ENCODE measurements at places on chromosomes 7 and 10.

DNA sequence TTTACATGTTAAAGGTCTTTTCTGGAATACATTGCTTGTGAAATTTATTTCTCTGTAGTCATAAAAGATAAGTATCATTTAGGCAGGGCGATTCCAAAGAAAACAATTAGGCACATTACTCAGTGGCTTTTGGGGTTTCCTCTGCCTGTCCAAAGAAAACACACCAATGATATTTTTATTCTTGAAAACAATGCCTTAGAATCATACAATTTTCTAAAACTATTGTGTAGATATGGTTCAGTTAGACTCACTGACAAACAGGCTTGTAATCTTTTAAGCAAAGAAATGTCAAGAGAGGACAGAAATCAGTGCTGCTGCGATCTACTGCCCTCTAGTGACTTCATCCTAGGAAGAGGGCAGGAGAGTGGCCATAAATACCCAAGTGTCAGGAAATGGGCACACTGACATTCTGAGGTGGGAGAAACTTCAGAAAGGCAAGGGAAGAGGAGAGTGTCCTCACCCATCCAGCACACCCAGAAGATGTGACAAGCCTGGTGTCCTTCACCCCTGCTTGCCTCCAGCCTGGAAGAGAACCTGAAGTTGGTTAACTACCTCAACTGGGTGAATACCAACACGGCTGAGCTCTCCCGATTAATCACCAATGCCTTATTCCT, 120.5 kb downstream of the GALNT11 start:
- no peak for DNase-seq

- no peak for DNase-seq
Measured at GRCh38 chr10:102280397-102281101, 35.2 kb downstream of the GBF1 start.

DNA sequence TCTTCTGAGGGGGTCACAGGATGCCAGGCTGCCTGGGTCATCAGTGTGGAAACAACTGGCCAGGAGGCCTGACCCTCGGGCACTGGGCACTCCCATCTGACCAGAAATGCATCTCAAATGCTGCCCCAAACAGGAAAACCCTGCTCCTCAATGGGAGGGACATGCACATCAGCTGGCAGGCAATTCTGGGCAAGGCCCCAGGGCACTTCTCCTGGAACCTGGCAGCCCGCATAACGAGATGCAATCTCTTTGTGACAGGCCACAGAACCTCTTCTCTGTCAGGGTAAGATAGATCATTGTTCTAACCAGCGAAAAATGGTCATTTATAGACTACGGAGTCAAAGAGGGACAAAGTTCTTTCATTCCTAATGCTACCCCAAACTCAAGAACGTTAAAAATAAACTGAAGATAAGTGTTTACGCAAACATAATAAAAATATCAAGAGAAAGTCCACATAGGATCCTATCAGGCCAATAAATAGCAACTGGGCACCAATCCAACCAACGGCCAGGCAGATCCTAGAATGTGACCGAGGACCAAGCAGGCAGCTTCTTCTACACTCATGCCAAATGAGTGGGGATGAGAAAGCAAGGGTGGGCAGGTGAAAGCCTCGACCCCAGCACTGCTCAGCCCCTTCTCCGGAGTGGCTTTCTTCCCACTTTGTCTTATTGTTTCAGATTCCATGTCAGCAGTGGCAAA, 212.3 kb downstream of the TCERG1L start:
- no peak for DNase-seq

DNA sequence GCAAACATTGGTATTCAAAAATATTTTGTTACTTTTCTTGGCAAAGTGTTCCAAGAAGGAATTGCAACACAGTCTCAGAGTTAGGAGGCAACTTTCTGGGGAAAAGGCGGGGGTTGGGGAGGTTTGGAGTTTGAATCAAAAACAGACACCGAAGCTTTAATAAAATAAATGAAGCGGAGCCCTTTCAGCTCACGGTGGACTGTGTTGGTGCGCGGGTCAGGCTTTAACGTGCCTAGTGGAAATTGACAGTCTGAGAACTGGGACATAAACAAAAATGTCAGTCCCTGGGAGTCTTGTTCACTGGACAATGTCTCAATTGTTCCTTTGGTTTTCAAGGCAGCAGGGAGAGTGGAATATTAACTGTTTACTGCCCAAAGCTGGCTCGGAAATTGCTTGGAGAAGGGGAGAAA, 109.3 kb downstream of the TCF7L2 start:
- DNase-seq, result no peak

DNA sequence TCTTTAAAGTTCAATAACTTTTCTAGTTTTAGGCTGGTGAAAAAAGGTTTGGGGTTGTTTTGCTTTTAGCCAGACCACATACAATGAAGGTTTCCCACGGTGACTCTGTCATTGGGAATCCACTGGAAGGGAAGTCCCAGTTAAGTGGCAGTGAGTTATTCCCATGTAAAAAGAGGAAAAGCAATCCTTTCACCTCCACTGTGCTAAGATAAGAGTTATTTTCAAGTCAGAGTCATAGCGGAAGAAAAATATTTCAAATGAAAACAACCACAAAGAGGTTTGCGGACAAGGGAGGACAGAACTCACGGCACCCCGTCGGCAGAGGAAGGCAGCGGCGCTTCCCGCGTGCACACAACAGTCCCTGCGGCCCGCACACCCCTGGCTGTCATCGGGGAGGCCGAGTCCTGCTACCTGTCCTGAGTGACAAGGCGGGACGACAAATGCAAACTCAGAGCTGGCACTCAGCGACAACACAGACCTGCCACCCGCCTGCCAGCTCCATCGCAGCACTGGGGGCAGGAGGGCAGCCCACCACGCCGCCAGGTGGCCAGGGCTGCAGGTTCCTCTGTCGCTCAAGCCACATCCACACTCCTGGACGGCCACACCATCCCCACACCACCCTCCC, 9.3 kb upstream of the PAPOLB start:
- no peak for DNase-seq

- no peak for DNase-seq
Measured at GRCh38 chr10:65358565-65358964, 1567.3 kb upstream of the LRRTM3 start.

- DNase-seq, result no peak
Measured at GRCh38 chr10:42940487-42941294, 136.2 kb upstream of the RET start.

DNA sequence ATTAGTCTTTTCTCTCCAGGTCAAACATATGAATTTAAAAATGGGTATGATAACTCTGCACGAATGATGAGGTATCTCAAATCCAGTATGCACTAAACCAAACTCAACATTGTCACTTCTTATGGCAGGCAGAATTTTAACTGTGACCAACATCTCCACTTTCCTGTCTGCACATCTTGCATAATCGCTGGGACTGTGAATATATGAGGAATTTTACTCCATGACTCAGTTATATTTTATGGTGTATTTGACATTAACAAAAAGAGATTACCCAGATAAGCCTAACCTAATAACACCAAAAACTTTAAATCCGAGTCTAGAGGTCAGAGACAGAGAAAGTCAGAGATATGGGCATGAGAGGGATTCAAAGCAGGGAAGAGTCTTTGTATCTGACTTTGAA, 454.5 kb upstream of the SEMA3D start:
- DNase-seq, result no peak

All from stimulated activated CD8-positive, alpha-beta memory T cell treated with anti-CD3 and anti-CD28 coated beads, Interleukin-15, amount 100 ng/mL, for 4 hours (primary cell).